ENCODE measurements at places on chromosomes 1 and 21. TPM values are rescaled to one million over a fixed set of nuclear protein-coding genes. Genes with fewer than 3 reads are reported as not detected.

DNA sequence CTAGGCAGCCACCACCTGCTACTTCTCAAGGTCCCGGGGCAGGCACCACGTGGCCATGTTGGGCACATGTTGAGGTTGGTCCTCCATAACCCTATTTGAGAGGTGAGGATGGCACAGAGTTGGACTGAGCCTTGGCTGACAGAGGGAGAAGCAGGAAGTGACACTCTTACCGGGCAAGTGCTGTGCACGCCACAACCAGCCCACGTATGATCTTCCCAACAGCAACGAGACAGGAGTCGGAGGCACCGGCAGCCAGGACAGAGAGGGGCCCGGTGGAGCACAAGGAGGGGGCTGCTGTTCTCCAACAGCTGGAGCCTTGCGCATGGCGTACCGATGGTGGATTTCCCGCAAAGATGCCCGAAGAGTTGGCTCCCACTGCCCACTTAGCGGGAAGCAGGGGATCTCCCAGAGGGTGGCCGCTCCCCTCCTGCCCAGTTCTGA lies 3.4 kb downstream of the CLEC20A start:
- DNase-seq: no peak

DNA sequence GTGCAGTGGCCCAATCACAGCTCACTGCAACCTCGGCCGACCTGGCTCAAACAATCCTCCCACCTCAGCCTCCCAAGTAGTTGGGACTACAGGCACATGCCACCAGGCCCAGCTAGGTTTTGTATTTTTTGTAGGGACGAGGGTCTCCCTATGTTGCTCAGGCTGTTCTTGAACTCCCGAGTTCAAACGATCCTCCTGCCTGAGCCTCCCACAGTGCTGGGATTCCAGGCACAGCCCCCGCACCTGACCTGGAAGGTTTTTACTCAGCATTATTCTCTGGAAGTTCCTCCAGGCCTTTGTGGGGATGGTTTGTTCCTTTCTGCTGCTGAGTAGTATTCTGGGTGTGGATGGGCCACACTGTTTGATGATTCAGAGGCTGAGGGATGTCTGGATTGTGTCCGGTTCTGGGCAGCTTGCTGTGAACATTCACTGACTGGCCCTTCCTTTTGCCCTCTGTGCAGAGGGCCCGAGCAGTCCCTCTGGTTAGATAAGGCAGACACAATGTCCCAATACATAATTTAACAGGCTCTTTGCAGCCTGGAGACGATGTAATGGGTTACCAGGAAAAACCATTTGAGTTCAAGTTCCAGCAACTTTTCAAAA lies 6.0 kb upstream of the TRAPPC10 start:
- DNase-seq: peak; percentile 97

Gene DIO1
- total RNA-seq: not detected

GRCh38 chr1:35660581-35661473 lies 19.5 kb upstream of the PSMB2 start:
- no peak for DNase-seq

DNA sequence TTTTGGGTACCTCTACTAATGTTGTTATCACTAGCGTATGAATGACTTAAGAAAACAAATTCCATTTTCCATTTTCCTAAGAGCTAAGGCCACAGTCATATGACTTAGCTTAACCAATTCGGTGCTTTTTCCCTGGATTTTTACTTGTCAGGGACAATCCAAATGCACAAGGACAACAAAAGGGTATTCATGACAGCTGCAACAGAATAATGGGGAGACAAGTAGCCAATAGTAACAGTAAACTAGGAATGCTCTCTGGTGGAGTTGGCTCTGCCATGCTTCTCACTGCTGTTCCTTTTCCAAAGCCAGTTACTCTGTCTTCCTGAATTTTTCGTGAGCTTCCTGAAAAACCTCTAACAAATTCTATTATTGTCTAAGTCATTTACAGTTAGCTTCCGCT lies 52.9 kb downstream of the LRRIQ3 start:
- no peak for DNase-seq

Gene OR2L8
- total RNA-seq: not detected

DNA sequence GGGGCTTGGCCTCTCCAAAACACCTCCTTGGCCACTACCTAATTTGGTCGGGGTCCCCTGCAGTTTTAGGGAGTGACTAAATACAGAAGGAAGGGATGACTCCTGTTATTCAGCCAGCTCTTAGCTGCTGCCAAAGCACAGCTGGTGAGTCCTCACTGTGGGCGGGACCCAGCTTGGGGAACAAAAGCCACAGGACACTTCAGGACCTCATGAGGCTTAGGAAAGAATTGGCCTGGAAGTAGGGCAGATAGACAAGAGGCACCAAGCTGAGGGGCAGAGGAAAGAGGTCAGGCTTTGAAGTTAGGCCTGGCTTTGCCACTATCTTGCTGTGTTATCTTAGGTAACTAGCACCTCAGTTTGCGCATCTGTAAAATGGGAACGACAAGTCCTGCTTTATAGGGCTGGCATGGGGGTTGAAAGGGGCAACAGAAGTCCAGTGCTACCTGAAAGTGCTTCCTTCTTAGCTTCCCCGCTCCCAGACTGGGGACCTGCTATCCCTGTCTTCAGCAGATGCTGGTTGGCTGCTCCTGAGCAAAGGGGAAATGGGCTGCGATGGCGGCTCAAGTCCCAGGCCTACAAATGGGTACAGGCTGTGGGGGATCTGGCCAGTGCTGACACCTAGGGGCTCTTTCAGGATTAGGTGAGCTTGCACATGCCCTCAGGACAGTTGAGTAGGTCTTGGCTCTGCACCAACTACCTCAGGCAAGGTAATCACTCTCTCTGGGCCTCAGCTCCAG lies 15.7 kb downstream of the IFI6 start:
- DNase-seq: no peak

DNA sequence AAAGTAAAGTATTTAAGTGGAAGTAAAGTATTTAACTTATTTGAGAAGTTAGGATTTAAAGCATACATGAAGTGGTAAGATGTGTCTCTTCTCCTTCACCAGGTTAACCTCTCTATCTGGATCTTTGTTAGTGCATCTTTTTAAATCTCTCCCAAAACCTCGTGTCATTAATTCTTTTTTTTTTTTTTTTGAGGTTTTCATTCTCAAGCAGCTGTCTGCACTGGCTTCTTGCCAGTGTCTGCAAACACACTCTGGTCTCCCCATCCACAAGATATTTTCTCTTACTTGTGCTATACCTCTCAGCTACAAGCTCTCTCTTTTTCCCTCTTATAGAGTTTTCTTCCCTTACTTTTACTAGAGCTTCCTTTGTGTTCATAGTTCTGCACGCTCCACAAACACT lies 49.0 kb downstream of the CLDN17 start:
- no peak for DNase-seq

DNA sequence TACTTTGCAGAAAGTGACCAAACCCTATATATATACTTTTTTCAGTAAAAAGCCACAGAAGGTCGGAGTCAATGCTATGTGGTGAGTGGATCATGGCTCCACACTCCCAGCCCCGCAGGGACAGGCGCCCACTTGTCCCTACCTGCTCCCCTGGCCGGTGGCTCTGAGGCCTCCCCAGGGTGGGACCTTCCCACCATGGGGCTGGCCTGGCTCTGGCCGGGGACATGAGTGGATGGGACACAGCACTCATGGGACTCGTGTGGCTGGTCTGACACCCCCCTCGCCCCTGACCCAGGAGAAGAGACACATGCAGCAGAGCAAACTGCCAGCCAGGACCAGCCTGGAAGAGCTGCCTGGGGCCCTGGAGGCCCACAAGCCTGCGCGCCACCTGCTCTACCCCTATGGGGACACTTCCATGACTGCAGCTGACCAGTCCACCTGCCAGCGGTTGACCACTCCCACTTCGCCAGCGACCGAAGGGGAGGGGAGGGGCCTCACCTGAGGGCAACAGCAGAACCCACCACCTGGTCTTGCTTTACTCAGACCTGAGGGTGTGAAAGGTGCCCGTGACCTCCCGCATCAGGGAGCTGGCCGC lies 2.2 kb downstream of the SPATC1L start:
- DNase-seq: no peak

Gene LIN28A
- total RNA-seq: not detected

GRCh38 chr1:236875975-236876374 lies 80.9 kb downstream of the MTR start:
- DNase-seq: no peak

DNA sequence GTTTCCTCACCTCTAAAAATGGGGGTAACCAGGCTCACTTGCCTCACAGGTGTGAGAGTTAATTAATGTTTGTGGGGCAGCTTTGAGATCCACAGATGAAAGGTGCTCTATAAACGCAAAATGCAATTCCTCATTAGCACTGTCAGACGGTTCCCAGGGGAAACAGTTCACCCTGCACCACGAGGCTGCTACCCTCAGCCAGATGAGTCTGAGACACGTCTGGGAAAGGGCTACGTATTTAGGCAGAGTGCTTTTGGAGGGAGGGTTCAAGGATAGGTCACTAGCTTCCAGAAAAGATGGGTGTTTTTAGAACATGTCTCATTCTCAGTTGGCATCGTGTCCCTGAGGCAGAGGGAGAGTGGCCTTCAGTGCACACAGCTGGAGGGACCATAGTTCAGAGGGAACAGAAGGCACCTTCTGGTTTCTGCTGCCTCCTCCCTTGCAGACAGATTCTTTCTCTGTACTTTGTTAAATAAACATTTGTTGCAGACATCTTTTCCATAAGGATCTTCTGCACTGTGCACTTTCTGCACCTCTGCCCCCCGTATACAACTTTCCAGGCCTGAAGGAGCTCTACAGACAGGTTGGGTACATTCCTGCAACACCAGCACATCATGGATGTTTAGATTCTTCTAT lies 139.9 kb downstream of the CLIC6 start:
- DNase-seq: peak; percentile 90

DNA sequence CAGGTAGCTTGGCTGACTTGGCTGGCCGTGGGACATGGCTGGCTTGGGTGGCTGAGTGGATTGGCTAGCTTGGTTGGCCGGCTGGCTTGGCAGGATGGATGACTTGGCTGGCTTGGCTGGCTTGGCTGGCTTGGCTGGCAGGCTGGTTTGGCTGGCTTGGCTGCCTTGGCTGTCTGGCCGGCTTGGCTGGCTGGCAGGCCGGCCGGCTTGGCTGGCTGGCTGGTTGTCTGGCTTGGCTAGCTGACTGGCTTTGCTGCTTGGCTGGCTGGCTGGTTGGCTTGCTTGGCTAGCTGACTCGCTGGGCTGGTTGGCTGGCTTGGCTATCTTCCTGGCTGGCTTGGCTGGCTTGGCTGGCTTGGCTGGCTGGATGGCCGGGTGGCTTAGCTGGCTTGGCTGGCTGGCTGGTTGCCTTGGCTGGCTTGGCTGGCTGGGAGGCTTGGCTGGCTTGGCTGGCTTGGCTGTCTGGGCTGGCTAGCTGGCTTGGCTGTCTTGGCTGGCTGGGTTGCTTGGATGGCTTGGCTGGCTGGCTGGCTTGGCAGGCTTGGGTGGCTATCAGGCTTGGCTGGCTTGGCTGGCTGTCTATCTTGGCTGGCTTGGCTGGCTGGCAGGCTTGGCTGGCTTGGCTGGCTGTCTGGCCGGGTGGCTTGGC lies 129.7 kb upstream of the FAM72C start:
- DNase-seq: no peak

- DNase-seq: no peak
Measured at GRCh38 chr1:67124455-67124854, 10.3 kb downstream of the C1orf141 start.

GRCh38 chr1:71561206-71561605 lies 480.4 kb upstream of the ZRANB2 start:
- no peak for DNase-seq

DNA sequence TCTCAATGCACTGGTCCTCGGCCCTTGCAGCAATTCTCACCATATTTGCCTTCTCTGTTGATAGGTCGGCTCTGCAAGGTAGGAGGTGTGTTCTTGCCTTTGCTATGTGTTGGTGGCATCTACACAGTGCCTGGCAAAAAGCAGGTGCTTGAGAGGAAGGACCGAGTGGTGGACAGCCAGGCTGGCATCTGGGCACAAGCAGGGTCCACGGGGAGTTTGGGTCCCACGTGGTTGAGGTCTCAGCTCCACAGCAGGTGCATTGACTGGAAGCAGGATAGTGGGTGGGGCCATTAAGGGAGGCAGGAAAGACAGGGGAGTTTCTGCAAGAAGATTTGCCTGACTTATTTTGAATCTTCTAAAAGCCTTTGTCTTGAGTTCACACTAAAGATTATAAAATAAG lies 81.2 kb upstream of the WNT4 start:
- no peak for DNase-seq

- DNase-seq: no peak
Measured at GRCh38 chr1:36864823-36865601, 169.3 kb downstream of the GRIK3 start.

DNA sequence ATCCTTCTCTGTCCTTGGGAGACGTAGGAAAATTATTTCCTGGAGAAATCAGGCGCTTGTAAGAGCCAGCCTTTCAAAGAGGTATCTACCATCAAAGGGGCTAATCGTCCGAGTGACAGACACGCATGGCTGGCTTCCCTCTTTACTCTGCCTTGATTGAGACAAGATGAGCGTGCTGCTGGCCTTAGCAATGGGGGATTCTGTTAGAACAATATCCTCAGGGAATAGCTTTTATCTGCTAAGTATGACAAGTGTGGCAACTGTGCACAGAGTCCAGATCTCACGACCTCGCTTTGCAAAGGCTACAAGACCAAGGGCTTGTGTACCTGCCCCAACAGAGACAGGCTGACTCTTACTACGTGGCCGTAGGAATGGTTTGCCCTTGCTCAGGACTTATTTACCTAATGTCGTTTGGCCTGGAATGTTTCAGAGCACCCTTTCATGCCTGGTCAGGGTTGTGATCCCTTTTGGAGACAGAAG lies 417.1 kb downstream of the KIF26B start:
- no peak for DNase-seq

DNA sequence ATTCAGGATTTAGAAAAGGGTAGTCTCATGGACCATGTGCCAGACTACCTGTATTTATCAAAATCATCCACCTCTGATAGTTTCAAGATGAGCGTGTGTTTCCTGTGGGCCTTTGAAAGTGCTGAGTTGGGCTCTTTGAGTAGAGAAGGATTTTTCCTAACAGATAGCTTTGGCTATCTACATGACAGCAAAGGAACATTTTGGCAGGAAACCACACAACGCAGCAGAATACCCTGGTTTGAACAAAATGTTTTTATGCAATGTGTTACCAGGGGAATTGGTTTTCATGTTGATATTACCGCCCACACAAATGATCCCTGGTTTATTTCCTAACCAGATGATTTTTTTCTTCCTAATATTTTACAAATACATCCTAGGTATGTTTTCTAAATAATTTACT lies 431.4 kb downstream of the NEGR1 start:
- no peak for DNase-seq

Gene CACNA1E
- total RNA-seq: not detected

- peak; percentile 43 for DNase-seq
Measured at GRCh38 chr21:41751611-41752011, 15.2 kb downstream of the RIPK4 start.

Measured in A172 (cell line).